ENCODE measurements at places on chromosomes 11 and 22.

DNA sequence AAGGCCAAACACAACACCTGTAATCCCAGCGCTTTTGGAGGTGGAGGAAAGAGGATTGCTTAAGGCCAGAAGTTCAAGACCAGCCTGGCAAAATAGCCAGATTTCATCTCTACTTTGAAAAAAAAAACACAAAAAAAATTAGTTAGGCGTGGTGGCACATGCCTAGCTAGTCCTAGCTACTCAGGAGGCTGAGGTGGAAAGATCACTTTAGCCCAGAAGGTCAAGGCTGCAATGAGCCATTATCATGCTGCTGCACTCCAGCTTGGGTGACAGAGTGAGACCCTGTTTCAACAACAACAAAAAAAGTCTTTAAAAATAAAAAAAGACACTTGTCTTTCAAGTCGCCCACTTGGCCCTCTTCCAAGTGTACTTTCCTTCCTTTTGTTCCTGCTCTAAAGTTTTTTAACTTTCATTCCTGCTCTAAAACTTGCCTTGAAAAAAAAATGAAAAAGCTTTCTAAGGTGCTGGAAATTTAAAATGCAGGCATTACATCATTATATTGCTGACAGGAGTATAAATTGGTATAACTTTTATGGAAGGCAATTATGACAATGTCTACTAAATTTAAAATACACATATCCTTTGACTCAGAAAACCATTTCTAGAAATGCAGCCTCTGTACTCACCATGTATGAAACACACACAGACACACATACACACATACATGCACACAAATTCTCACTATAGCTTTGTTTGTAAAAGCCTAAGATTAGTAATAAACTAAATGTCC, 12.7 kb downstream of the LIPT2 start:
- no peak for DNase-seq

GRCh38 chr11:17766073-17766359, 31.4 kb downstream of the KCNC1 start:
- DNase-seq = no peak

DNA sequence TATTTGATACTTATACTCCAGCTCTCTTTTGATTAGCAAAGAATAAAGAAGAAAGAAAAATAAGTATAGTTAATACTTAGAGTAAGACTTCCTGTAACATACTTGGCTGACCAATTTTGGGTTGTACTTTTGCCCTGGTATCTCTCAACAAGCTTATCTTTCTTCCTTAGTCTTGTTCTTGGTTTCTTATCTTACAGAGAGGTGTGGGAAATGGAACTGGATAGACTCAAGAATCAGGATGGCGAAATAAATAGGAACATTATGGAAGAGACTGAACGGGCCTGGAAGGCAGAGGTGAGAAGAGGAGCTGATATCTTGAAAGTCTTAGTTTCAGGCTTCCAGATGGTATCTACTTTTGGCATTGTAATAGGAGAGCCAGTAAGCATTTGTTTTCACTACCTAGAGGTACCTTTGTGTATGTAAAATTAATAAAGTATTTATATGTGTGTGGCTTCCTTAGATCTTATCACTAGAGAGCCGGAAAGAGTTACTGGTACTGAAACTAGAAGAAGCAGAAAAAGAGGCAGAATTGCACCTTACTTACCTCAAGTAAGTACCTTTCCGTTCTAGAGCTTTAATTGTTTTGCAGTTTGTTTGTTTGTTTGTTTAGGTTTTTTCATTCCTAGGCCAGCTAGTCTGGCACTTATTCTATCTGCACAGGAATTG, 11.3 kb upstream of the BACE1-AS start:
- DNase-seq = no peak

DNA sequence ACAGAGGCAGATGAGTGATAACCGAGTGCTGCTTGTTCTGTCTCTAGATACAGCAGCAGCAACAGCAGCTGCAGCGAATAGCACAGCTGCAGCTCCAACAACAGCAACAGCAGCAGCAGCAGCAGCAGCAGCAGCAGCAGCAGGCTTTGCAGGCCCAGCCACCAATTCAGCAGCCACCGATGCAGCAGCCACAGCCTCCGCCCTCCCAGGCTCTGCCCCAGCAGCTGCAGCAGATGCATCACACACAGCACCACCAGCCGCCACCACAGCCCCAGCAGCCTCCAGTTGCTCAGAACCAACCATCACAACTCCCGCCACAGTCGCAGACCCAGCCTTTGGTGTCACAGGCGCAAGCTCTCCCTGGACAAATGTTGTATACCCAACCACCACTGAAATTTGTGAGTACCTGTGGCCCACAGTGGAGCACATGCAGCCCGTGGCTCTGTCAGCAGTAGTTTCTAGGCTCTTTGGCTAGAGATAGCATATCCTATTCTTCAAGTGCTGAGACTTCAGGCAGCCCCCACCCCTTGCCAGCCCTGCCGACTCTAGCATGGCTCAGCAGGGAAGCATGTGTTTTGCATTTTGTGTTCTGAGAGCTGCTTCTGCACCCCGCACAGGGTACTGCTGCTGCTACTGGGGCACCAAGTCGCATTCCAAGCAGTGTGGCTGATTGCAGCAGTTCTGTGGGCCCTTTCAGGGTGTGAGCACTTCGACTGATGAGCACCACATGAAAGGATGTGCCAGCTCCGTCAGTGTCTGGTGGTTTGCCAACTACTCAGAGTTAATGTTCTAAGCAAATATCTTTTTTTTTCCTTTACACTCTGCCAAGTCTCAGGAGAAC, 59.2 kb downstream of the MED15 start:
- no peak for DNase-seq

DNA sequence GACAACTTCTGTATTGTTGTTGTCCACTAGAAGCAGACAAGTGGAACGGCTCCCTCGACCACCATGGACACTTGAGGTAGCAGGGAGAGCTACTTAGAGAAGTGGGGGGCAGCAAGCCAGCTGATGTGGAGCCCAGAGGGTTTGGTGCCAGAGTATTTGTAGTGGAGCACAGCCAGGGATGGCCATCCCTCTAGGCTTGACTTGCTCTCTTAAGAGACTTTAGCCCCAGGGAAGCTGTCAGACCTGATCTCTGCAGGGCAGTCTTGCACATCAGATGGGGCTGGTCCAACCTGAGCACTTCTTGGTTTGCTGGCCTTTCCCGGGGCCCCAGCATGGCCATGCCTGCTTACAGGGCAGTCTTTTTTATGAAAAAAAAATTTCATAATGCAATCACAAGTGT, 15.0 kb upstream of the TMEM135 start:
- DNase-seq = no peak

DNA sequence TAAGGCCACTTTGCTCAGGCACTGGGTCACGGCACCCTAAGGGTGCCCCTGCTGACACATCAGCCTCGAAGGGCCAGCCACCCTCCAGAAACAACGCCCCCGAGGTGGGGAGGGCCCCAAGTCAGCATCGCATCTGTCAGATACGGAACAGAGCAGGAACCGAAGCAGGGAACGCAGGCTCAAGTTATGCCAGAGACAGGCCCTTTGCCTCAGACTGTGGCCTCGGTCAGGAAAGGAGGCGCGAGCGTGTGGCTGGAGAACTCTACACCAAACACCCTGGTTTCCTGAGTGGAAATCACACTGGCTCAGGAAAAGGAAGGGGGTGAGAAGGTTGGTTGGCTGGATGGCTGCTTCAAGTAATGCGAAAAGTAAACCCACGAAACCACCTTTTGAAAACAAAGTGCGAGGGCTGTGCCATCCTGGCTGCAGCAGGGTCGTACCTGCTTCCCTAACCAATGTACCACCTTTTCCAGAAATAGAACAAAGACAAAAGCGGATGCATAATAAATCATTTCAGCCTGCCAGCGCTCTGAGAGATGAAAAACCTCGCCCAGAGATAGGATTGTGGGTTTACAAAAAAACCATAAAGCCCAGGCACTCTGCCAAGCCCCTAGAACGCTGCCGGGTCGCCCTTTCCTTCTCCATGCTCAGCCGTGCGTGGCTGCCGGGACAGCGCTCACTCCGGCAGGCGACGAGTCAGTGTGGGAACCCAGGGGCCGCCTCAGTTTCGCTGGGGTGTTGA, 38.6 kb downstream of the TRMU start:
- DNase-seq = no peak

- DNase-seq = peak; percentile 70
Observed at GRCh38 chr22:41508770-41509170, 35.5 kb downstream of the POLR3H start.

- DNase-seq = no peak
Observed at GRCh38 chr22:45296628-45297297, 12.0 kb downstream of the UPK3A start.

DNA sequence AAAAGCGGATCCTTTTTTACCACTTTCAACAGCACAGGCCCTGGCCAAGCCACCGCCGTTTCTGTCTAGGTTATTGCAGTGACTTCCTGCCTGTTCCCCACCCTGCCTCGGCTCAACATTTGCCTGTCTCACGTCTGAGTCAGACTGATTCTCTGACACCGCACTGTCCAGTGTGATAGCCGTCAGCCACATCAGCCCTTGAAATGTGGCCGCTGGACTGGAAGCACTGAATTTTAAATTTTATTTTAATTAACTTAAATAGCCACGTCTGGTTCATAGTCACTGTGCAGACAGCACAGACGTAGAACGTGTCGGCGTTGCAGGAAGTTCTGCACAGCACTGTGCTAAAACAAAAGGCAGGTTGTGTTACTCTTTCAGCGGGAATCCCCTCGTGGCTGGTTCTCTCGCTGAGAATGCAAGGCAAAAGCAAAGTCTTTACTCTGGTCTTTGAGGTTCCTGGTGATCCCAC, 56.3 kb upstream of the ADSL start:
- no peak for DNase-seq

DNA sequence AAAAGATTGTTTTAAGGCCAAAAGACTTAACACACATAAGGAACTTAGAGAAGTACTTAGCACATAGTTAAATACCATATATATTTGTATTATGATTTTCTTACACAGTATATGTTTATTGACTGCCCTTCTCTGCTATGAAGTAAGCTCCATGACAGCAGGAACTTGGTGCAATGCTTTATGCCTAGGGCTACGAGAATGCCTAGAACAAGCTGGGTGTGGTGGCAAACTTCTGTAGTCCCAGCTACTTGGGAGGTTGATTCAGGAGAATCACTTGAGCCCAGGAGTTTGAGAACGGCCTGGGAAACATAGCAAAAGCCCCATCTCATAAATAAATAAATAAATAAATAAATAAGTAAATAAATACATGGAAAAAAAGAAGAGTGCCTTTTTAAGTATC, 1.9 kb downstream of the SLC5A12 start:
- no peak for DNase-seq

DNA sequence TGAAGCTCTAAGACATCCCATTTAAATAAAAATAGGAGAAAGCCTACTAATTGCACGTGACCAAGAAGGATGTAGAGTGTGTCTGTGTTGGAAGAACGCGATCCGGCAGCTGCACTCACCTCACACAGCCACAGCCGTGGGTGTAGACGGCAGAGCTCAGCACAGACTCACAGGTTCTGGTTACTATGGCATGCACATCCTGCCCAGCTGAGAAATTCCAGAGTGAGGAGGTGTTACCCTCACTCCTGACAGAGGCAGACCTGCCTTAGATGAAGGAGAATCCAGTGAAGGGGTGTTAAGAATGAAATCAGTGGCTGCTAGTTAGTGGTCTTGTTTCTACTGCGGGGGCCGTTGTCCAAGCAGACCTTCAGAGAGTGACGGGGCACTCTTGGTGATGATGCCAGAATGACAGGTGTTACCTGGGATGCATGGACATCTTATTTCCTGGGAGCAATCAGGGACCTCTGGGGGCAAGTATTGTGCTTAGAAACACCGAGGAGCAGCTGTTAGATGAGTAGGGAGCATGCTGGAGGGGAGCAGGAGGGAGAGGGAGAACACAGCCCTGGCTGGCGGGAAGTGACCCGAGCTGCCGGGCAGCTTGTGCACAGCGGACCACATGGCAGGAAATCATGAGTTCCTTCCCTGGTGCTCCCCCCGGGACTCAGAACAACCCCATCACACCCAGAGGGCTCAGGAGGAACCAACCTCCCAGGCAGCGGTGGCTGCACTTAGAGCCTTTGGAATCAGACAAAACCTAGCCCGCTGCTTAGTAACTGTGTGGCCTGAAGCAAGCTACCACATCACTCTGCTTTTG, 12.3 kb downstream of the KCNJ5 start:
- DNase-seq = no peak

- DNase-seq = no peak
Observed at GRCh38 chr11:22342211-22343031, 4.2 kb downstream of the SLC17A6 start.

- no peak for DNase-seq
Observed at GRCh38 chr11:37527545-37527944, 929.5 kb upstream of the RAG2 start.

- DNase-seq = no peak
Observed at GRCh38 chr11:8715501-8715900, 32.9 kb downstream of the RPL27A start.

GRCh38 chr11:27688076-27688475, 12.2 kb downstream of the BDNF start:
- DNase-seq = no peak

DNA sequence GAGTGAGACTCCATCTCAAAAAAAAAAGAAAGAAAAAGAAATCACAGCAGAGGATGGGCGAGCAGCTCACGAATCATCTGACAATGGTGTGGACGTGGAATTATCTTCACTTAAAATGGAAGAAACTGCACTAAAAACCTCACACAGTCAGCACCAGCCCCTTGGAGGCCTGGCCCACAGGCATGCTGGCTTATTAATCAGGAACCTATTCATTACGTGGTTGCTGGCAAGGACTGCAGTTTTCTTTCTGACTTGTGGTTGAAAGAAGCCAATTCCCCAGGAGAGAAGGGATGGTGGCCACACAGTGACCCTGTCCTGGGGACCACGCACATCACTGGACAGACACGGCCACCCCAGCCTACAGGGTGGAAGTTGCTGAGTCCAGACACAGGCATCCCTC, 401.1 kb downstream of the CTTN start:
- DNase-seq = no peak

DNA sequence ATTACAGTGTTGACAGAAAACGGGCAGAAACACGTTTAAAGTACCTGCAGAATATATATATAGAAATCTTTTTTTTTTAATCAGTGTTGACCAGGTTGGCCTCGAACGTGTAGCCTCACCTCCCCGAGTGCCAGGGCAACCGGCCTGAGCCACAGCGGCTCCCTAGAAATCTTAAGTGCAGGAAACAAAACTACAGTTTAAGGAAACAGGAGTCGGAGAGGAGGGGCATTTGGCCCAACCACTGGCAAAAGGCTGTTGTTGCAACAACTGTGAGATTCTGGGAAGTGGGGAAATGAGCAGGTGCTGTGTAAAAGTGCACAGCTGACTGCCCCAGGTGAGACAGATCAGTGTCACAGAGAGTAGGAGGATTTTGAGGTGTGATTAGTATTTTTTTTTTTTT, 3.7 kb downstream of the YWHAH start:
- DNase-seq = no peak

DNA sequence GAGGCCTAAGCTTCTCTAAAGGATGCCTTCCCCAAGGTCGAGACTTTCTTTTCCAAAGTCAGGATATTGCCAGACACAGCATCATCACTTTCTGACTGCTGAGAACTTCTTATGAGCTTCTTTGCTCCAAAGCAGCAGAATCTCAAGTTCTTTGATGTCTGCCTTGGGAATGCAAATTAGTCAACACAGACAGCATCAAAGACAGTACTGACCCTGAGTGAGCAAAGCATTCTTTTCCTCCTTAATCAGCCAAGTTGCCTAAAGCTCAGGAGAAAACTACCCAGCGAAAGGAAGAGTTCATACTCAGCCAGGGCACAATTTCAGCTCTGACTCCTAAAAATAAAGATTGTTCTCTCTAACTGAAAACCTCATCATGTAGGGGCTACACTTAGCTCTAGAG, 98.0 kb downstream of the SLC36A4 start:
- DNase-seq = no peak

- no peak for DNase-seq
Observed at GRCh38 chr11:37248145-37248544, 650.1 kb upstream of the RAG2 start.

Data from hippocampal formation (tissue), 2 donors.